ENCODE measurements at places on chromosomes 1 and 21.

DNA sequence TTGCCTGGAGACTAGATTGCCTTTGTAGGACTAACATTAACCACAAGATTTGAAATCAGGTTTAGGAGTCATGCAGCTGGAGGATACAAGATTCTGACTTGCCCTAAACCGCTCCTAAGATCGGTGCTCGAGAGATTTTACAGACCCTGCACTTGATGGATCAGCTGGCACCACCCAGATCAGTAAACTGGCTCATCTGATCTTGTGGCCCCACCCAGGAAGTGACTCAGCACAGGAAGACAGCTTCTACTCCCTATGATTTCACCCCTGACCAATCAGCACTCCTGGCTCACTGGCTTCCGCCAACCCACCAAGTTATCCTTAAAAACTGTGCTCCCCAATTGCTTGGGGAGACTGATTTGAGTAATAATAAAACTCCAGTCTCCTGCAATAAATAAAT, 876 bp upstream of the CATSPERE start:
- no peak for DNase-seq

DNA sequence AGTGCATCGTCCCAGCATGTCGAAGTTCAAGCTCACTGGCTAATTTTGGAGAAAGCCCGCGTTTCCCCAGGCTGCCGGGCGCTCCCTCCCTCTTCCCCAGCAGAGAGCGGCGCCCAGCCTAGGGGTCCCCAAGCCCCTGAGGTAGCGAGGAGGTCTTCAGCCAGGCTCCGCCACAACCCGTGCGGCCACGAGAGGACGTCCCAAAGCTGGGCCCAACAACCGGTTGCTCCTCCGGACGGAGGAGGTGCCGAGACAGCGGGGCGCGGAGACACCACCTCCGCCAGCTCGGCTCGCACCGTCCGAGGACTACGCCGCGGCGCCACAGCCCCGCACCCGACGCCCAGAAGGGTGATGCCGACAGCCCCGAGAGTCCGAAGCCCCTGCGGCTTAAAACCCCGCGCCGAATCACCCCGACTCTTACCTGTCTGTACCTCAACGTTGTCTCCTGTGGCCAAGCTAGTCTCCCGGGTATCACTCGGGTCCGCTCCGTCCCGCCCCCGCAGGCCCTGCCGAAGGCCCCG, at the start of gene DENND2C:
Gene DENND2C (minus strand): TSS at position 488 of the 521 bp plus-strand sequence. CDS start 44,065 bp downstream, outside the sequence.
- no peak for DNase-seq

- no peak for DNase-seq
Observed at GRCh38 chr1:200740571-200741208, 2.0 kb downstream of the CAMSAP2 start.

GRCh38 chr1:11272544-11272831, 510 bp upstream of the UBIAD1 start:
- DNase-seq = no peak

DNA sequence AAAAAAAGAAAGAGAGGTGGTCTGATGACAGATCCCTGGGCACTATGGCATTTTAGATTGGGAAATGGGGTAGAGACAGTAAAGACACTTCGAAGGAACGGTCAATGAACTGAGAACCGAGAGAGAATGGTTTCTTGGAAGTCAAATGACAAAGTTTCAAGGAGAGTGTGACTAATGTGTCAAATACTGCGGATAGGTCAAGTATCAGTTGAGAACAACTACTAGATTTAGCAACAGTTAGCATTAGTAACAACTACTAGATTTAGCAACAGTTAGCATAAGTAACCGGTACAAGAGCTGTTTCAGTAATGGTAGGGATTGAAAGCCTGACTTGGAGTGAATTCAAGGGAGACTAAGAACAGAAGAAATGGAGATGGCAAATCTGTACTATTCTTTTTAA, 35.0 kb downstream of the UROD start:
- DNase-seq = no peak

- no peak for DNase-seq
Observed at GRCh38 chr1:61687901-61688300, 37.0 kb downstream of the TM2D1 start.

DNA sequence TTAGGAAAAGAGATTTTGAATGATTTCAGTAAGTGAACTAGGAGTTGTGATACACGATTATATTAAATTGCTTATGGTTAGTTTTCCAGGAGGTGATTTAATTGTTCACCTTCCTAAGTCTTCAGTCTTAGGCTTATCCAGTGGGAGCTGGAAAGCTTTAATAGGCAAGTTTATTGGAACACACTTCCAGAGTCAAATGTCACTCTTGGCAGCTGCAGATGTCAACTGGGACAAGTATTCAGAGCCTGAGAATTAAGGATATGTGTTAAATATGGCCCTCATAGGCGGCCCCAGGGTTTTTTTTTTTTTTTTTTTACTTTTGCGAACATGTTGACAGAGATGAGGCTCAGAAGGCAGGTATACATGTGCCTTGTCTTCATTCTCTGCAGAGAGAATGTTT, 29.2 kb downstream of the UCK2 start:
- DNase-seq = no peak

DNA sequence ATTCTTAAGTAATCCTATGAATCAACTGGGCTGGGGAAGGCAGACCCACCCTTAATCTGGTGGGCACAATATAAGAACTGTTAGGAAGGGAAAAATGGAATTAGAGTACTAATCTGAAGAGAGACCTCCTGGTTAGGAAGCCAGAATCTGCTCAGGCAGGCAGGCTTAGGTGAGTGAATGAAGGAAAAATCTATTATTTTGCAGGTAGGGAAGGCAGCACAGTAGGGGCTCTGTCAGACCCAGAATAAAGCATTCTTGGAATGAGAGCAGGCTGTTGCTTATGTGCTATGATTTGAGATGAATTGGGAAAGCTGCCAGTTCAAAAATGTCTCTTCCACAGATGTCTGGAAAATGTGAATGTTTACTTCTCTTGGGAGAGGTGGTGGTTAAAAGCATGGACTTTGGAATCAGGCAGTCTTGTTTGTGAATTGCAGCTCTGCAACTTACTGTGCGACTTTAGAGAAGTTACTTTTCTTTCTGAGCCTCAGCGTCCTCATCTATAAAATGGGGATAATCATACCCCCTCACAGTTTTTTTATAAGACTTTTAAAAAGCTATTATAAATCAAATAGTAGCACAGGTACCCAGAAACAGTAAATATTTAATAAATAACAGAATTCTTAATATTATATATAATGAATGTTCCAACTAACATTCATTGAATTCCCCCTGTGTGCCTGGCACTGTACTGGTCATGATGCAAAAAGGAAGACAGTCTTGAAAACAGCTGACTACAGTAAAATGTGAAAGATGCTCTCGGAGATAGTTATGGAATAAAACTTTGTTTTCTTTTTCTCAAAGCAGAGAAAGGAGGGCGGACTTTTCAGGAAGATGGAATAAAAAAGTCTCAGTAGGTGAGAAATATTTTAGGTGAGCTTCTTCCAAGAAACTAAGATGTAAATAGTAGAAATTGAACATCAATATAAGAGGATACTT, 15.3 kb upstream of the ZNF644 start:
- no peak for DNase-seq

GRCh38 chr1:23169727-23170335, 1.2 kb upstream of the LUZP1 start:
- no peak for DNase-seq

- no peak for DNase-seq
Observed at GRCh38 chr1:63134501-63135173, 187.7 kb upstream of the FOXD3 start.

DNA sequence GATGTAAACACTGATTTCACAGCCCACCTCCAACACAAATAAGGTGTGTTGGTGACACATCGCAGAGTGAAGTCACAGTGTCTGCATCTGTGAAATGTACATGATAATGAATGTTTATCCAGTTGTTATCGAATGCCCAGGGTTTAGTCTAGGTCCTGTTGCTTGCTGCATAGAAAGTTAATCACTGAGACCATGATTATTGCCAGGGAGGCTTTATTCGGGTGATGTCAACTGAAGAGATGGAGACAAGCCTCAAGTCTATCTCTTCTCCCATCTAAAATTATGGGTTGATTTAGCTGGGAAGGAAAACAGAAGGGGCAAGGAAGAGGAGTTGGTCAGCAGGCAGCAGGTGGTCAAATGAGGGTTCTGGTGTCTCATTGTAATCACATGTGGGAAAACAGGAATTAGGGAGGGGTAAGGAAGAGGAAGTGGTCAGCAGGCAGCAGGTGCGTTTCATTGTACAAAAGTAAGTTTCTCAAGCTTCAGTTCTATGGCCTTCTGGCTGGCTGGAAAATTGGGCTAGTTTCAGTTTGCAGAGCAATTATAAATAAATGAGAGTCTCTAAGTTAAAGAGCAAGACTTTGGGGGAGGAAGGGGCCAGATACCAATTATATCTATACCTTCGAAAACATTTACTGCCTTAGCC, 146.3 kb upstream of the DNAH14 start:
- no peak for DNase-seq

Measured in effector memory CD4-positive, alpha-beta T cell (primary cell).